CD4-positive, alpha-beta T cell (primary cell): ENCODE measurements at places on chromosomes 5 and 9.

DNA sequence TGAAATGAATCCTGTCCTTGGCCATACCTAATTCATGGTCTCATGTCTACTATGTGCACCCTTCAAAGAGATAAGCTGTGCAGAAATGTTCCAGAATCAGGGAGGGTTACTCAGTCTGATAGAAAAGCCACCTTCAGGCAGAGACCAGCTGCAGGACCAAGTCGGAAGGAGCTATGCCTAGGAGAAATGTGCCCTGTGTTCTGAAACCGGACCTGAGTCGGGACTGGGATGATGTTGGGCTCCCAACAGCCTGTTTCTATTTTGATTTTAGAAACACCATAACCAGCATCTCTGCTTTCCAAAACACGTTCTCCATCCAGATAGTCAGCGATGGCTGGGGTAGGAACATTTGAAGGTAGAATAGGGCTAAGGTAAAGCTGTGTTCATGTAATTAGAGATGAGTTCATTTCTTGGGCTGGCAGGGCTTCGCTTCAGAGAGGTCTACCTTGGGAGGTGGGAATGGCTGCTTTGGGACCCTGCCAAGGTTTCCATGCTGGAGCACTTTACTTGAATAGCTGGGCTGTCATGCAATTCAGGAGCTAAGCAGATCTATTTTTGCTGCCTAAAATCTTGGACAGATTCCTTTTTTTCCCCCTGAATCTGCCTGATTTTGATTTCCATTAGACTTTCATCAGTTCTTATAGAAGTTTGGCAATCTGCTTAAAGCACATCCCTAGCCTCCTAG is 2.8 kb downstream of the ADCY2 start:
- DNase-seq = no peak

DNA sequence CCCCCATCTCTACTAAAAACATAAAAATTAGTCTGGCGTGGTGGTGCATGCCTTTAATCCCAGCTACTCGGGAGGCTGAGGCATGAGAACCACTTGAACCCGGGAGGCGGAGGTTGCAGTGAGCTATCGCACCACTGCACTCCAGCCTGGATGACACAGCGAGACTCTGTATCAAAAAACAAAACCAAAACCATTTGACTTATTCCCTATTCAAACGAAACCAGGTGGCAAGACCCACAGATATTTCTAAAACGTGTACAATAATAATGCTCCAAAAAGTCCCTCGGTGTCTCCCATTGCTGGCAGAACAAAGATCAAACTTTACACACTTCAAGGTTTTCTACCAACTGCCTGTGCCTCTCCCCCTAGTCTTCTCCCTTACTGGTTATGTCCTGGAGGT is 29.8 kb downstream of the HMGCR start:
- no peak for DNase-seq

- peak; percentile 63 for DNase-seq
These were observed 7.3 kb upstream of the GRHPR start for GRCh38 chr9:37415011-37415719.

DNA sequence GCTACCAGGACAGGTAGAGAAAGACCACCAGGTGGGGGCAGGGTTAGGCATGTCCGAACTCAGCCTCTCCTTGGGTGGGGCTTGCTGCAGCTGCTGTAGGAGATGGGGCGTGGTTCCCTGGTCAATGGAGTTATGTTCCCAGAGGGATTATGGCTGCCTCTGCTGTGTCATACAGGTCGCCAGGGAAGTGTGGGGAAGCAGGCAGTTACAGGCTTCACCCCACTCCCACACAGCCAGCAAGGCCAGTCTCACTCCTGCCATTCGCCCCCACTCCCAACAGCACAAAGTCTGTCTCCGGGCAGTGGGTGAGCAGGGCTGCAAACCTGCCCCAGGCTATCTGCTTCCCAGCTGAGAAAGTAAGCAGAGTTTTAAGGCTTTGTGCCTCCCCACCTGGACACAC is 20.0 kb upstream of the CEP72 start:
- DNase-seq = no peak

DNA sequence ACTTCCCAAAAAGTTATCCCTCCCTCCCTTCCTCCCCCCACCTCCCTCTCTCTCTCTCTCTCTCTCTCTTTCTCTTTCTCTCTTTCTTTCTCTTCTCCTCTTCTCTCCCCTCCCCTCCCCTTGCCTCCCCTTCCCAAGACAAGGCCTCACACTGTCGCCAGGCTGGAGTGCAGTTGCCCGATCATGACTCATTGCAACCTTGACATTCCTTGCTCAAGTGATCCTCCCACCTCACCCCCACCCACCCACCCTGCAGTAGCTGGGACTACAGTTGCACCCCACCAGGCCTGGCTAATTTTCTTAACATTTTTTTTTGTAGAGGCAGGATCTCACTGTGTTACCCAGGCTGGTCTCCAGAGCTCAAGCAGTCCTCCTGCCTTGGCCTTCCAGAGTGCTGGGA is 32.8 kb downstream of the VPS13A start:
- DNase-seq = no peak

DNA sequence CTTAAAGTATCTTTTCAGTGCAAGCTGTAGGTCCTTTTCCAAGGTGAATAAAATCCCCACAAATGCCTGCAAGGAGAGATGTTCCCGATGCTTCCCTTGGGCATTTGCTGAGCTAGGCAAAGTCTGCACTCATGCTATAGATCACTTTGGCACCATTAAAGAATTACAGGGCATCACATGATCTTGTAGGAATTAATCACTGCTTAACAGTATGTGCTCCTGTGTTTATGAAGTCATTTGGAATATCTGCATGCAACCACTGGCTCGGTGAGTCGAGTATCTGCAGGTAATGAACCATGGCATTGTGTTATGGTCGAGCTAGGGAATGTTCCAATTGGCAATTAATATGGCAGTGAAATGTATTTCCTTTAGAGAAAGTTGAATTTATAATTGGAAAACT is 615.1 kb downstream of the TLE1 start:
- DNase-seq = no peak

- no peak for DNase-seq
These were observed 6.1 kb downstream of the SAR1B start for GRCh38 chr5:134626369-134627014.

- DNase-seq = no peak
These were observed 104.3 kb downstream of the PIK3R1 start for GRCh38 chr5:68319706-68320412.

DNA sequence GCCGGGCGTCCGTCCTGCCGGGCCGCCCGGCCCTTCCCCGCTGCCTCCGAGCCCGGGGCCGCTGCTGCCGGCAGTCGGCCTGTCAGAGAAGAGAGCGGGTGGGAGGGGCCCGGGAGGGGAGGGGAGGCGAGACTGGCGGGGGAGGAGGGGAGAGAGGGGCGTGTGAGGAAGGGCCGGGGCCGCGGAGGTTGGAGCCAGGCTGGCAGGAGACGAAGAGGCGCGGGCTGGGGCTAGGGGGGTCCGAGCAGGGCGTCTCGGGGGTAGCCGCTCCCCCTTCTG is 570 bp downstream of the CREBRF start:
- DNase-seq = peak; percentile 75

- no peak for DNase-seq
These were observed 23.7 kb downstream of the ACTL7A start for GRCh38 chr9:108885643-108886348.
